ENCODE measurements at places on chromosomes 1 and 21.
A peak's percentile ranks its signal among the peaks of the same experiment; 100 is the strongest.

DNA sequence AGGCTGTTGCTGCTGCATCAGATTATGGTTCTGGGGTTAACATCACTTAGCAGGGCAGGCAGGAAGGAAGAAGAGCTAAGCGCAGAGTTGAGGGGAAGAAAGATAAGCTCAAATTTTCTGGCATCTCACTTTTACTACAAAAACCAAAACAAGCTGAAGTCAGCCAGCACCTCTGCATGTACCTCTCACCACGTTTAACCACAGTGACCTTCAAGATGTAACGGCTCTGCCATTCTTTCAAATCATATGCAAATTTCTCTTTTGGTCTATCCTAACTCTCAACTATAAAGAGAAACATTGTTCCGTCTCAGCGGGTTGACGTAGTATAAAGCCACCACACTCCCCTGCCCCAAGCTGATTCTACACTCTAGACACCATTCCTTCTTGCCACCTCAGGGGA, 154.4 kb downstream of the OMA1 start:
- no peak for DNase-seq

DNA sequence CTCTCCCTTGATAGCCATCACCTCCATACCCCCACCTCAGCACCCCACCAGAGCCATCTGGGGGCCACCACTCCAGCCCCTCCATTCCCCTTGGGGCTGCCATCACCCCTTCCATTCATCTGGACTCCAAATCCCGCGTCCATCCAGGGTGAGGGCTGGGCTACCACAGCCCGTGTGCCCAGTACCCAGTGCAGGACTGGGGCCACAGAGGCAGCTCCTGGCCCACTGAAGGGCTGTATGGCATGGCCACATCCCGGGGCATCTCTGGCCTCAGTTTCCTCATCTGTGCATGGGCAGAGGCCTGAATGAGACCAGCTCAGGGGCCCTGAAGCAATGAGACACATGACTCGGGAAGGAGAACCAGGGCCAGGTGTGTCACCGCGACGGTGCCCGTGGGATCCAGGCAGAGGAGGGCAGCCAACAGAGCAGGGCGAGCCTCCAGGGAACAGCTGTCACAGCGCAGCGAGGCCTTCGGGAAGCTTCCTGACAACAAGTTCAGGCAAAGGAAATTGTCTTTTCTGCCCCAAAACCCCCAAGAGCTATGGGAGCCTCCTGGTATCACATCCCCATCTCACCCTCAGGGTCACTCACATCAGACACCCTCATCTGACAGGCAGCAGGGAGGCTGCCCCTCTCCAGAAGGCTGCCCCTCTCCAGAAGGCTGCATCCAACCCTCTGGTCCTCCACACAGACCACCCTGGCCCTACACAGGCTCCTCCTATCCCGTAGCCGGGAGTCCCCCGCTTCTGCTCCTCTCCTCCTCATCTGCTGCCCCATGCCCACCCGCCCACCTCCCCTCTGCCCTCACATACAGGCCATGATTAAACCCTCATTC, 76.3 kb downstream of the MEGF6 start:
- DNase-seq: no peak

GRCh38 chr1:234125283-234125682, 220.8 kb downstream of the SLC35F3 start:
- DNase-seq: no peak

DNA sequence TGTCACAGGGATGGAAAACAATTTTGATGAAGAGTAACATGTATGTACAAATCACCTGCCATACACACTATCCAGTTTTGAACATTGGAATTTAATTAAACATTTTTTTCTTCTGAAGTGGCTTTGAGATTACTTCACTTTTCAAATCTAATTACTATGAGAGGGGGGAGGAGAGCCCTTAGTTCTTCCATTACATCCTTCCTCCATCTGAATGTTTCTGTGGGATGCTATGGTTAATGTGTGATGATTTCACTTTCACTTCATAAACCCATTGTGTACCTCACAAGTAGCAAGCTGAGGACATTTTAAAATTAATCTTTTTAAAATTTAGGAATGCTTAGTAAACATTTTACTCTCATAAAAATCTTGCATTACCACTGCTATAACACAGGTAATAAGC, 156.9 kb downstream of the RUNX1 start:
- DNase-seq: no peak

DNA sequence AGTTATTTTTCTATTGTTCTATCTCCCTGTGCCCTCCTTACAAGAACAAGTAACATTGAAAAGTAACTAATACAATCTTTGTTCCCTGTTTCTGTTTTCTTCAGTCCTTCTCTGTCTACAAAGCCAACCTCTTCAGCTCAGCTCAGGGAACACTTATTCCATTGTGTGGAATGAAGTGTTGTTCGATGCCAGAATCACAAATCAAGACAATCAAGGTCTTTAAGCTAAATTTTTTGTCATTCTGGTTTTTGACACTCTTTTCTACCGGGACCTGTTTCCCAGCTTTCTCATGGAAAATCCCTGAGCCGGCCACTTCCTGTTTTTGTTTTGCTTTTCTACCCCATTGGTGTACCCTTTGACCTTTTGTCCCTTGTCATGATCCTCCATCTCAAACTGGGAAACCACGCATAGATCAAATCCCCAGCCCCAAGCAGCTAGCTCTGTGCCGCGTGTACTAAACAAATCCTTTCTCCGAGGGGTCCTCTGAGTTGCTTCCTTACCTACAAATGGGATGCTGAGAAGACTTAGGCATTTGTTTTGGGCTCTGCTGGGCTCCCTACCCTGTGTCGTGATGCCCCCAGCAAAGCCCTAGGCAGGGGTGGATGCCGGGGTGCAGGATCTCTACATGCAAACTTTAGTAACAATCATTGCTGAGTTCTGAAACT, 141.8 kb downstream of the TOMM20 start:
- DNase-seq: no peak

GRCh38 chr1:110452330-110452729, 1.4 kb downstream of the PROK1 start:
- DNase-seq: no peak

GRCh38 chr1:52368383-52369172, 2.6 kb upstream of the CC2D1B start:
- DNase-seq: peak; percentile 65

DNA sequence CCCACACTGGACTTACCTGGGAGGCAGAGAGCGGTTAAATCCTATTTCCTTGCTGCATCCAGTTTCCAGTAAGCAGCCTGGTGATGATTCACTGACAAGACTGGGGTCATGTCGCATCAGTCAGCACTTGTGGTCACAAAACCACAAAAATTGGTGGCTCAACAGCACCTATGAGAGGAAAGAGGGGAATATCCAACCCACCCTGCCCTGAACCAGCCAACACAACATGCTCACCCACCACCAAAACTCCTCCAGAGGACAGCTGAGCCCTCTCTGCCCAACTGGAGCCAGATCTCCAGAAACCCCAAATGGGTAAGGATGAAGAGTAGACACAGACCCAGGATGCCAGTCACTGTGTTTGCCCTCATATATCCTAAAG, 64.0 kb downstream of the CD46 start:
- no peak for DNase-seq

GRCh38 chr1:233477359-233477758, 136.5 kb upstream of the KCNK1 start:
- DNase-seq: no peak
